ENCODE measurements at places on chromosomes 2 and 18.
A peak's percentile ranks its signal among the peaks of the same experiment; 100 is the strongest.

- H3K27ac ChIP-seq: no peak overlapping the region
- H3K36me3 ChIP-seq: no peaks in the 10 kb centered on the region
- H3K4me1 ChIP-seq: no peaks in the 10 kb centered on the region
- no peaks in the 10 kb centered on the region for H3K27me3 ChIP-seq
These were observed 31.9 kb upstream of the SOCS6 start for GRCh38 chr18:70256994-70257393.

- H3K27ac ChIP-seq: no peak overlapping the region
- peak overlapping the region; percentile 98 for H3K4me3 ChIP-seq
- no peaks in the 10 kb centered on the region for H3K27me3 ChIP-seq
These were observed 797 bp downstream of the CTIF start for GRCh38 chr18:48539406-48540250.

DNA sequence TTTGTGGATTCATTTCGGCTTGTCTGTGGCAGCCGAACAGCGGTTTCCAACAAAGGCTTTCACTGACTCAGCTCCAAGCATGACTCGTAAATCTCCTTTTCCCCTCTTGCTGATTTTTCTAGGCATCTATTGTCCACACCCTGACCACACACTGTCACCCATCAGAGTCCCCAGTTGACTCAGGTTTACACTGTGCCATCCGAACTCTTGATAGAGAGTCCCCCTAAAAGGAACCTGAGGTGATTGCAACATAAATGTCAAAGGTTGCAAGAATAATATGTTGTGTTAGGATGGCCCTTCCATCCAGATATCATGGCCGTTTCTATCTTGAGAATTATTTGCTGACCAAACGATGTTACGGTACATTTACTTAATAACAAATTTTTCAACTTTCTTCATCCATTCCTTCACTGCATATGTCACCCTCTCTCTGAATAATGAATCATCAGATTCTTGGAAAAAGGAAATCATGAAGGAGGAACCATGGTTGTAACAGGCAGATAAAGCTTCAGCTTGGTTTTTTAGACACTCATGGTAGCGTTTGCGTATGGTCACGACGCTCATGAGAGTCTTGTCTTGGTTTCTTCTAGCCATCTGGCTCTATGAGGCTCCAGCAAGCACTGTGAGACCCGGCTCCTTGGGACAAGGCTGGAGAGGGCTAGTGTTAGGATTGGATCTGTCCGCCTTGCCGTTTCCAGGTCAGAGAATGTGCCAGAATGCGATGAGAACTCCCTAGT, 72.1 kb downstream of the NPAS2 start:
- H3K4me3 ChIP-seq: no peak overlapping the region
- peak overlapping the region; percentile 24 for H3K27ac ChIP-seq
- H3K4me1 ChIP-seq: peaks cover 8% of the 10 kb centered on the region
- no peak for DNase-seq

DNA sequence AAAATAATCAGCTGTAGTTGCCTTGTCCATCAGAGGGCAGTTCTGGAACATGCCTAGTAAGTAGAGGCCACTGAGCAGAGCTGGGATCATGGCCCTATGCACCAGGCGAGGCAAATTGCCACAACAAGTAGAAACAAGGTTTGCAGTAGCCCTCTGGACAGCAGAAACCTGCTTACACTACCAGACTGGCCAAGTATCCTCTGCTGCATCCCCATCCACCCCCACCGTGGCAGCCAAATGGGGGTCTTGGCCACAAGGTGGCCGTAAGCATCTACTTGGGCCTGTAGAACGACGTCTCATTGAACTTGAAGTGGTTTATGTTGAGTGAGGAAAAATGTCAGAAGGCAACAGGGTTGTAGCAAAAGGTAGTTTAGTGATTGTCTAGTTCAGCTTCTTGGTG, 241.2 kb downstream of the ALPK2 start:
- H3K36me3 ChIP-seq: peaks cover 9% of the 10 kb centered on the region
- H3K27ac ChIP-seq: no peak overlapping the region
- DNase-seq: no peak
- H3K4me3 ChIP-seq: no peak overlapping the region

GRCh38 chr18:39205565-39206195, 1640.1 kb upstream of the CELF4 start:
- no peak for DNase-seq
- no peak overlapping the region for H3K27ac ChIP-seq
- peaks cover 14% of the 10 kb centered on the region for H3K36me3 ChIP-seq
- H3K4me3 ChIP-seq: no peak overlapping the region
- no peaks in the 10 kb centered on the region for H3K27me3 ChIP-seq

- no peak for DNase-seq
- no peak overlapping the region for H3K27ac ChIP-seq
- no peaks in the 10 kb centered on the region for H3K4me1 ChIP-seq
These were observed 27.4 kb upstream of the ERCC3 start for GRCh38 chr2:127321303-127321702.

DNA sequence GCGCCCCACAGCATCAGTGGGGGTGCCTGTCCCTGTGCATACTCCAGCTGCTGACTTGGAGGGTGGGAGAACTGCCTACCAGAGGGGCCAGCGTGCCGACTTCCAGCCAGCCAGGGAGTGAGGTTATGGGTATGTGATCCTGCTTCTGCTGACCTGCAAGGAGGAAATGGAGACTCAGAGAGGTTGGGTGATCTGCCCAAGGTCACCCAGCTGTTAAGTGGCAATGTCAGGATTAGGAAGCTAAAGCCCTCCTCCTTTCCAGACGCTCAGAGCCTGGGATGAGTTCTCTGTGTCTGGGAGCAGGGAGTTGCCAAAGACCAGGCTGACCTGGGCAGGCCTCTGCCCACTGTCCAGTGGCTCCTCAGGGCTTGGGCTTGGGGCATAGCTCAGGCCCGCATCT, 169.6 kb downstream of the GLI2 start:
- no peak for DNase-seq
- H3K27me3 ChIP-seq: no peaks in the 10 kb centered on the region
- H3K36me3 ChIP-seq: no peaks in the 10 kb centered on the region

DNA sequence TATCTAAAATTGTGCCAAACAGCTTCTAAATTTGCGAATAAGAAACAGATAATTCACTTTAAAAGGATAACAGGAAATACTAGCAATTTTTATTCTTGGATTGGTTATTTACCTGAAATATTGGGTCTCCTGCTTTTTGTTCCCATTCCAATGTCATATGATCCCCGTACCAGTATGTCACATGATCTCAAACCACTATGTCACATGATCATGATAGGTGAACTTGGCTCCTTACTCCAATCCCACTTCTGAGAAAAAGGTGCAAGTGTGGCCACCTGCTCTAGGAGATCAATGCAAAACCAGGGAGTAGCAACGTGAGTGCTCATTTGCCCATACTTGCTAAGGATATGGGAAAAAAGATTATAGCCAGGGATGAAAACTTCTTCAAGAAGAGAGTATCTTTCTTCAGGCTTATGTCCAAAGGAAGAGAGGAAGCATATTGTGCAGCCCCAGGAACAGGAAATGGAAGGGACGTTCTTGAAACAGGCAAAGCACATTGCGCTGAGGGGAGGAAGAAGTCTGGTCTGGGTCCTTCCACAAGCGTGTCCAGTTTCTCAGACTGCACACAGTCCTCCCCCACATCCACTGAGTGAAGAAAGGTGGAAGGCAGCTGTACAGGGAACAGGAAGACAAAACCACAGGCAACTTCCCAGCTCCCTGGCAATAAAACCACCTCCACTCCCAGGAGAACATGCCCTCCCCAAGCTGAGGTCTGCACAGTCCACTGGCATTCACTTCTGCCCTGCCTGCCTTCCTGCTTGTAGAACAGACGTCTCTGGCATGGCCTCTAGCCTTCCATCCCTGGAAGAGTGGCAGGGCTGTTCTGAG, at the start of gene LYG2:
Gene LYG2 (minus strand): TSS at position 176 of the 828 bp plus-strand sequence. CDS start 1,406 bp downstream, outside the sequence.
- H3K4me3 ChIP-seq: no peak within 1 kb of the TSS
- DNase-seq: no peak
- H3K27me3 ChIP-seq: no peaks in the 10 kb centered on the region
- H3K4me1 ChIP-seq: no peaks in the 10 kb centered on the region

- no peak overlapping the region for H3K4me3 ChIP-seq
- DNase-seq: no peak
- H3K4me1 ChIP-seq: no peaks in the 10 kb centered on the region
- no peaks in the 10 kb centered on the region for H3K27me3 ChIP-seq
These were observed 8.0 kb downstream of the C2orf92 start for GRCh38 chr2:97677480-97677879.

DNA sequence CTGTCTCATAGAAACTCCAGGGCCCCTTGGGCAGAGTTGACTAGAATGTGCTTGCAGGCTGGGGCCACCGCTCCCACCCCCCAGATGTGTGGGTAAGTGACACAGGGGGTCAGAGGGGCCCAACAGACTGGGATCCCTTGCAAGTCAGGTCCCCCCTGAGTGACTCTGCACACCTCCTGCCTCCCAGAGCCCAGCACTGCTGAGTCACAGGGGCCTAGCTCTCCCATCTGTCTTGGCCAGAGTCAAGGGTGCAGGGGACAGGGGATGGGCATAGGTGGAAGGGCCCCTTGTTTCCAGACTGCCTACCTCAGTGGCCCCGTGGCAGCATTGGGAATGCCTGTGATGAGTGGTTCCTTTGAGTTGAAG, 11.4 kb downstream of the SH2D6 start:
- H3K36me3 ChIP-seq: no peaks in the 10 kb centered on the region
- no peak overlapping the region for H3K4me3 ChIP-seq
- no peaks in the 10 kb centered on the region for H3K27me3 ChIP-seq
- H3K4me1 ChIP-seq: peaks cover 21% of the 10 kb centered on the region
- DNase-seq: no peak
- no peak overlapping the region for H3K27ac ChIP-seq

GRCh38 chr2:43361286-43361685, 134.9 kb upstream of the ZFP36L2 start:
- H3K4me1 ChIP-seq: peaks cover 5% of the 10 kb centered on the region
- H3K36me3 ChIP-seq: no peaks in the 10 kb centered on the region
- H3K27ac ChIP-seq: no peak overlapping the region

DNA sequence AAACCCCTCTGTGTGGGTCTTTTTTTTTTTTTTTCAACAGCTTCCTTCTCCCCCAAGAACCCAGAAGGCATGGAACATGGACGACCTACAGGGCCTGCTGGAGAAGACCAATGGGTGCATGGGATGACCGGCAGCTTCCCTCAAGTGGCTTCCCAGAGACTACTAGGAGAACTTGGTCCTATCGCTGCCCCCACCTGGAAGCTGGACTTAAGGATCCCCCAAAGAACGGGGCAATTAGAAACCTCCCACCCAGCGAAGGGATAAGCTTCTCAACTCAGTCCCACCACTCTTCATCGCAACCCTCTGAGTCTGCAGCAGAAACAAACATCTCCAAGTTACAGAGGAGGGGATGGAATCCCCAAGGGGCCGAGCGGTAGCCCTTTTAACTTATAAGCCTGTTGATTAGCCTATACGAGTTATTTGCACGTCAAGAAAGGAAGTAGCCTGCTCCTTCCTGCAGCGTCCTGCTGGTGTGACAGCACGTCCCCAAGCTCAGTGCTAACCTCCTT, 1.4 kb downstream of the ACTR1B start:
- no peaks in the 10 kb centered on the region for H3K27me3 ChIP-seq
- no peak for DNase-seq
- peak overlapping the region; percentile 95 for H3K27ac ChIP-seq
- peaks cover 32% of the 10 kb centered on the region for H3K4me1 ChIP-seq

DNA sequence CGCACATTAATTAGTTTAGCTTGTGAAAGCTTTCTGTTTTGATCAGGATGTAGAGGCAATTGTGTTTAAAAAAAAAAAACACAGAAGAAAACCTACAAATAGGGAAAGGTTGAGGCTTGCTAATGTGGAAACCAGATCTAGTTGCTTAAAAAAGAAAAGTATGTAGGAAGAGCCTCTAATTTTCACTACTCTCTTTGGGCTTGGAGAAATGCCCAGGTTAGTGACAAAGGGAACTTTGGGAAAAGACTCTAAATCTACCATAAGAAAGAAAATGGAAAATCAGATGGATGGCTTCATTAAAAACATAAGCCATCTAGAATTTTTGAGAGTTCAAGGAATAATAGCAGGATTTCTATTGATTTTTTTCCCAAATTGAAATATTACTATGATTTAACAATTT, 47.3 kb upstream of the SLC38A11 start:
- H3K27ac ChIP-seq: no peak overlapping the region
- no peak for DNase-seq
- no peaks in the 10 kb centered on the region for H3K4me1 ChIP-seq
- H3K36me3 ChIP-seq: no peaks in the 10 kb centered on the region
- H3K4me3 ChIP-seq: no peak overlapping the region
- H3K27me3 ChIP-seq: no peaks in the 10 kb centered on the region

- H3K36me3 ChIP-seq: no peaks in the 10 kb centered on the region
- no peak overlapping the region for H3K4me3 ChIP-seq
- peak; percentile 66 for DNase-seq
- no peak overlapping the region for H3K27ac ChIP-seq
These were observed 53.4 kb upstream of the SCN1A start for GRCh38 chr2:166180951-166181812.

DNA sequence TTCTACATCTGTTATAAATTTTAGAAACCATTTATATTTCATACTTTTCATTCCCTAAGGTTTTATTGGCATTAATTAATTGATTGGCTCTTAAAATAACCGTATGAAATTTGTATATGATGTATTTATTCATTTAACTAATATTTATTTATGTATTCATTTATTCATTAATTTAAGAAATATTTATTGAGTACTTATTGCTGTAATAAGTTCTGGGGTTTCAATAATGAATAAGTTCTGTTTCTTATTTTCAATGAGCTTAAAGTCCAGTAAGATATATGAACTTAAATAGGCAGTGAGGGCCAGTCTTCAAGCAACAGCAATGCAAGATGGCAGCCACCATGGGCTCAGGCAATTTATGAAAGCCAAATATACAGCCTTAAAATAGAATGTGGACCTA, 17.9 kb downstream of the CDK15 start:
- H3K4me3 ChIP-seq: no peak overlapping the region
- no peaks in the 10 kb centered on the region for H3K4me1 ChIP-seq
- no peaks in the 10 kb centered on the region for H3K36me3 ChIP-seq

DNA sequence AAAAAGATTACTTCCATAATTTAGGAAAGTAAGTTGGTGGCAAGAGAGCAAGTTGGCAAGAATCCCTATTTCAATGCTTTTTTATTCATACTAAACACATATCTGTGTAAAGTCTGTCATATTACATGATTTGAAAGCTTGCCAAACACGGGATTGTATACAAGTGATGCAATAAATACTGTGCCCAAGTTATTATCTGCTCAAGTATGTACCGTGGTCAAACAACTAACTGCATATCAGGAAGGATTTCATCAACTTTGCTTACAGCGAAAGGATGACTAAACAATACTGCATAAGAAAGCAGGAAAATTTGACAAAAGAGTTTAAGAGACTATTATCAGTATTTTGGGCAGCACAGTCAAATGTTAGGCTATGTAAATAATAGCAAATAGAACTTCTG, 69.6 kb upstream of the SCN1A start:
- no peak overlapping the region for H3K4me3 ChIP-seq
- DNase-seq: no peak

- no peak overlapping the region for H3K27ac ChIP-seq
- H3K4me1 ChIP-seq: peaks cover 8% of the 10 kb centered on the region
- DNase-seq: peak; percentile 3
- H3K36me3 ChIP-seq: no peaks in the 10 kb centered on the region
- peak overlapping the region; percentile 80 for H3K4me3 ChIP-seq
- peaks cover 19% of the 10 kb centered on the region for H3K27me3 ChIP-seq
These were observed 102.7 kb upstream of the ARHGAP15 start for GRCh38 chr2:143026411-143027054.

All from neural crest cell (in vitro differentiated cells).